ENCODE measurements at places on chromosomes 12 and 14.
A peak's percentile ranks its signal among the peaks of the same experiment; 100 is the strongest.

GRCh38 chr14:35368583-35369392 lies 35.8 kb downstream of the NFKBIA start:
- no peak for DNase-seq

DNA sequence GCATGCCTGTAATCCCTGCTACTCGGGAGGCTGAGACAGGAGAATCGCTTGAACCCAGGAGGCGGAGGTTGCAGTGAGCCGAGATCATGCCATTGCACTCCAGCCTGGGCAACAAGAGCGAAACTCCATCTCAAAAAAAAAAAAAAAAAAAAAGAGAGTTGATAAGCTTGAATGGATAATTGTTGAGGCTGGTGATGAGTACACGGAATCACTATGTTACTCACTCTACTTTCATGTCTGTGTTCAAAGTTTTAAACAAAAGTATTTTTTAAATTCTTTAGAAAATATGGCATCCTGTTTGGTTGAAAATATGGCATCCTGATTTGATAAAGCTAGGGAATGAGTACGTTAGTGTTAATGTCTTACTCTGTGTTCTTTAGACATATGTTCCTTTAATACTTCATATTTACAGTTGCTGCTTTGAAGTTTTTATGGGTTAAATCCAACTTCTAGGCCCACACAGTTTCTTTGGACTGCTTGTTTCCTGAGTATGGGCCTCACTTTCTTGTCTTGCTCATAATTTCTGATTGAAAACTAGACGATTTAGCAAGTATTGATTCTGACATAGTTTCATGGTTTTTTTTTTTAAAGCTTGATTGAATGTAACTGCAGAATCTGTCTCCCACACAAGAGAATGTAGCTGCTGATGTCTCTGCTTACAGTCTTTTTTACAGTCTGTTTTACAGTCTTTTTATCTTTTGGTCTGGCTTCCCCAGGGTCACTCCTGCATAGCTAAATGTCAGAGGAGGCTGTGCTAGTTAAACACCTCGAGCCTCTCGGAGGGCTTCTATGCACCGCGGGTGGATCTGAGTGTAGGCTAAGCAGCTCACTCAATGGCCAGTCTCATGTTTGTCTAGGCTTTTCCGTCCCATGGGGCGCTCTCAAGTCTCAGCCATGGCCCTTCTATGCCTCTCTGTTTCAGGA lies 14.1 kb upstream of the FBLN5 start:
- DNase-seq: no peak

DNA sequence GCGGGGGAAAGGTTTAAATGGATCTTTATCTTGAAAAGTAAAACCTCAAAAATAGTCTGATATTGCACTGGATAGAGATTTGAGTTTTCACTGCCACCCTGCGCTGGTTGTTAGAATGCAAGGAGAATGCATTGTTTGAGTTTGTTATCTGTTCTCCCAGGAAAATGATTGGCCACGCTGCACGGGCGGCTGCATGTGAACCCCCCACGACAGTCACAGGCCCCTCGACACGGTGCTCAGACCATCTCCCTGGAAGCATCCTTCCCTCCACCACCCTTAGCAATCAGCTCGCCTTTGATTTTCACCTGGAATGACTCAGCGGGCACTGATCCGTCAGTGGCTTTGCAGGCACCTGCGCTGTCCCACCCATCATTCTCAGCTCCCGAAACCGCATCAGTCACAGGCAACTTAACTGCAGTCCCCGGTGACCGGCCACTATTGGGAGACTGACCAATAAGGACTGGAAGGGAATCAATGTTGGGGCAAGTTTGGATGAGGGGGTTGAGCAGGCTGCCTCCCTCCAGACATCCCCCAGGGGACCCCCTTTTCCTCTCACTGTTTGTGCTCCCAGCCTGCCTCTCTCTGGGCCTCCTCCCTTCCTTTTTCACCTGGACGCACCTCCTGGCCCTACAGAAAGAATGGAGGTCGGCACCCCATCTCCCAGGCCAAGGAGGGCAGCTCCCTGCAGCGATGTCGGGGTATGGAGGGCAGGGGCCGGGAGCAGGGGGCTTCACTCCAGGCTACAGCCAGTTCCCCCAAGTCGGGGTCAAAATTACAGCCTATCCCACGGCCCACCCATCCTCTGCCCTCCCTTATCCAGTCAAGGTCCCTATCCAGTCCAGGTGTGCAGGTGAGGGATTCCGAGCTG lies 28.5 kb upstream of the C14orf180 start:
- peak; percentile 27 for DNase-seq

DNA sequence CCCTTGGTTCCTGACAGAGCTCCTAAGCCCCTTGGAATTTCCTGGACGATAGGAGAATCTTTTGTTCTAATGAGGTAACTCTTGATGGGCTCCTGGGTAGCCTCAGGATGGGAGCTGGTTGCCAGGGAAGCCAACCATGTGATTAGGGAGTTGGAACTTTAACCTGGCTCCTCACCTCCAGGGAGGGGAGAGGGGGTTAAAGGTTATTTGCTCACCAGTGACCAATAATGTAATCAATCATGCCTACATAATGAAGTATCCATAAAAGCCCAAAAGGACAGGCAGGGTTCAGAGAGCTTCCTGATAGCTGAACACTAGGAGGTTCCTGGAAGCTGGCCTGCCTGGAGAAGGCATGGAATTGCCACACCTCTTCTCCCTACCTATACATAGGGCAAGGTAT lies 6.2 kb upstream of the CNOT2 start:
- no peak for DNase-seq

GRCh38 chr12:67813456-67813904 lies 164.9 kb downstream of the DYRK2 start:
- DNase-seq: no peak

GRCh38 chr14:101187816-101188570 lies 284.5 kb upstream of the RTL1 start:
- DNase-seq: no peak

- no peak for DNase-seq
Measured at GRCh38 chr12:48982397-48983080, 4.4 kb downstream of the WNT1 start.

DNA sequence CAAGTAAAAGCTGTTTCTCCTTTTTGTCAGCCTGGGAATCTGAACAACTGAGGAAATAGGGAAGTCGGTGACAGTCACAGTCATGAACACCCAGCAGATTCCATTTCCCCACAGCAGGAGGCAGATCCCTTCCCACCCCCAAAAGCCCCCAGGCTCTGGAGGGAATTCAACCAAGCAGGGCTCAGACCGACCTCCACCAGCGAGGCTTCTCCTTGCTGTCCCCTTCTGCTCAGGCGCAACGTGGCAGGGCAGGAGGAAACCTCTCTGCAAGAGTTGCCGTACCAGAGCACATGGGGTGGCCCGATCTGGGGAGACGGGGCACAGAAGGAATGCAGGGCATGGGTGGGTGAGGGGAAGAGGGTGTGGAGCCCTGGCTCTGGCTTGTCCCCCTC lies 319 bp downstream of the GALNT6 start:
- peak; percentile 70 for DNase-seq

GRCh38 chr14:100658181-100658886 lies 68.4 kb upstream of the DLK1 start:
- DNase-seq: no peak

All from activated effector memory CD4-positive, alpha-beta T cell treated with anti-CD3 and anti-CD28 coated beads, Interleukin-2, amount 50 U/mL, for 16 hours (primary cell).